ENCODE measurements at places on chromosomes 12 and 14. TPM values are rescaled to one million over a fixed set of nuclear protein-coding genes. Genes with fewer than 3 reads are reported as not detected.
A peak's percentile ranks its signal among the peaks of the same experiment; 100 is the strongest.

DNA sequence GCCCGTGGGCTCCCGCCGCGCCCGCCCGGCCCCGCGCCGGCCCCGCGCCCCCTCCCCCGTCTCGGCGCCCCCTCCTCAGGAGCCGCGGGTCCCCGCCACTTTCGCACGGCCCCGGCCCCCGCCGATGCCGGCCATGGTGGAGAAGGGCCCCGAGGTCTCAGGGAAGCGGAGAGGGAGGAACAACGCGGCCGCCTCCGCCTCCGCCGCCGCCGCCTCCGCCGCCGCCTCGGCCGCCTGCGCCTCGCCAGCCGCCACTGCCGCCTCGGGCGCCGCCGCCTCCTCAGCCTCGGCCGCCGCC lies 263 bp downstream of the RCOR1 start:
- no peak for DNase-seq

The KLRK1 gene
- total RNA-seq = 0.96 TPM

DNA sequence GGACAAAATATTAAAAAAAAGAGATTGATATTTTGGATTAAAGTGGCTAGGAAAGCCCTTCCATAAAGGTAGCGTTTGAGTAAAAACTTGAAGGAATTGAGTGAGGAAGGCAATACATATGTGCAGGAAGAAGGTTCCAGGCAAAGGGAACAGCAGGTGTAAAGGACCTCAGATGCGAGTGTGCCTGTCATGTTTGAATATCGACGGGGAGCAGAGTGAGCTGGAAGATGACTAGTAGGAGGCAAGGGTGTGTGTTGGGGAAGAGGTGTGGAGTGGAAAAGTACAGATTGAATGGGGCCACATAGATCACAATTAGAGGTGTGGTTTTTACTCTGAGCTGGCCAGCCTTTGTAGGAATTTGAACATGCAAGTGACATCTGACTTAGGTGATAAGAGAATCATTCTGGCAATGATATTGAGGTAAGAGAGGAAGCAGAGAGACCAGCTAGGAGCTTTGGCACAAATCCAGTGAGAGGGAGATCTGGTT lies 15.0 kb upstream of the FBXO33 start:
- DNase-seq = no peak

- no peak for DNase-seq
These were observed 10.1 kb downstream of the KRT80 start for GRCh38 chr12:52181746-52182145.

- no peak for DNase-seq
These were observed 7.0 kb downstream of the CORO1C start for GRCh38 chr12:108724054-108724889.

DNA sequence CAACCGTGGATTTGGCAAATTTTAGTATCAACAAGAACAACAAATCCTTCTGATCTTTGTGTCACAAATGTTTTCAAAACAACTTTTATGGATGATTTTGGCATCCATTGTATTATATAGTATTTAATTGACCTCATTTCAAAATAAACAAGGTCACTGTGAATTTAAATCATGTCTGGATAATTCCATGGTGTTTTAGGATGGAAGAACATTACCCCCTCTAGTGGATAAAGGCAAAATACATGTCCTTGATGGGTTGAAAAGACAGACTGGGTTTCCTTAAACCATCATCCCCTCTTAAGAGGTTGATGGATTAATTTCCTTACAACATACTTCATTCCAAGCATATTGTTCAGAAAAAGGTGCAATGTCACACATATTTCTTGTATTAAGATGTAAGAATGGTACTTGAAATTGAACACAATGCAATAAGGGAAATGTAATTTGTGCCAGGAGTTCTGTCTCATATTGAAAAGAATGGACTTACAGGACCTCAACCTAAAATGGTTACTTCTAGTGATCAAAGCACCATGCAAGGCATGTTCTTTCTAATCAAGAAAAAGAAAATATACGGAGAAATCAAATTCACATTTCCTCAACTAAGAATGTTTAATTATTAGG lies 352.0 kb downstream of the BCAT1 start:
- DNase-seq = no peak

The LRFN5 gene
- not detected for total RNA-seq

The KRT82 gene
- total RNA-seq = not detected

DNA sequence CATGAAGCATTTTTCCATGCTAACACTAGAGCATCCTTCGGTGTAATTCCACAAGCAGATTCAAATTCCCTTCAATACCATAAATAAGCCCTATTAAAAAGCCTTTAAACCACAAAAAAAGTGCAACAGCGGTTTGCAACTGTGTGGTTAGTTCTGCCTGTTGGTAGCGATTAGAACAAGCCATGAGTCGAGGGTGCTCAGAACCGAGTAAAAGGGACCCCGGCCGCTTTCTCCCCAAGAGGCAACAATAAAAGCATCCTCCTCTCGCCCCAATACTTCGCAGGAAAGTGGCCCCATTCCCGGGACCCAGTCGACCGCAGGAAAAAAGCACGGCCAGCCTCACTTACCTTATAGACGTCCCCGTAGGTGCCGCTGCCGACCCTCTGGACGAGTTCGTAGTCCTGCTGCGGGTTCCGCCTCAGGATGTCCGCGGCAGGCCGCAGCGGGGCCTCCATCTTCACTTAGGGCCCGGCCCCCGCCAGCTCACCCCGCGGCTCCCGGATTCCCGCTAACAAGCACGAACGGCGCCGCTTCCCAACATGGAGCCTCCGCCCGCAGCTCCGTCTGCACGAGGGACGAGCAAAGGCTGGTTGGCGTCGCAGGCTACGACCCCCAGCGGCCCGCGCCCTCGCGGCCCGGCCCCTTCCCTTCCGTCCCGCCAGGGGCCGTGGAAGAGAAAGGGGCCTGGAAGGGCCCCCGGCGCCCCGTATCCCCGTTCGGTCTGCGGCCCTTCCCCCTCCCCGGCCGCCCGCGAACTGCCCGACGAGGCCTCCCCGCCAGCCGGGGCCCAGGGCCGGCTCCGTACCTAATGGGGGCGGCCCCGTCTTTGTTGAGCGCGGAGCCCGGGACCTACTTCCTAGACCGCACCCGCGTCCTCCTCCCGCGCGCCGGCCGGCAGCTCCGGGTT lies 521 bp downstream of the MAP4K5 start:
- DNase-seq = peak; percentile 54

The RAP1B gene
- 39.5 TPM for total RNA-seq

GRCh38 chr12:118023301-118023860 lies 6.9 kb downstream of the RFC5 start:
- no peak for DNase-seq

The TMEM179 gene
- not detected for total RNA-seq

- no peak for DNase-seq
These were observed 2.6 kb downstream of the ARF6 start for GRCh38 chr14:49895480-49895879.

DNA sequence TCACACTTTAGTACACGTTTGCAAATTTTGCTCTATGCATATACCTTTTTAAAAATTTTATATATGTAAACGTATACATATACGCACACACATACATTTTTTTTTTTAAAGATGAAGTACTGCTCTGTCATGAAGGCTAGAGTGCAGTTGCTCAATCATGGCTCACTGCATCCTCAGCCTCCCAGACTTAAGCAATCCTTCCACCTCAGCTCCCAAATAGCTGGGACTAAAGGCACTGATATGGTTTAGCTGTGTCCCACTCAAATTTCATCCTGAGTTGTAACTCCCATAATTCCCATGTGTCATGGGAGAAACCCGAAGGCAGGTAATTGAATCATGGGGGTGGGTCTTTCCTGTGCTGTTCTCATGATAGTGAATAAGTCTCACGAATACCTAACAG lies 220.8 kb upstream of the CAND1 start:
- no peak for DNase-seq

DNA sequence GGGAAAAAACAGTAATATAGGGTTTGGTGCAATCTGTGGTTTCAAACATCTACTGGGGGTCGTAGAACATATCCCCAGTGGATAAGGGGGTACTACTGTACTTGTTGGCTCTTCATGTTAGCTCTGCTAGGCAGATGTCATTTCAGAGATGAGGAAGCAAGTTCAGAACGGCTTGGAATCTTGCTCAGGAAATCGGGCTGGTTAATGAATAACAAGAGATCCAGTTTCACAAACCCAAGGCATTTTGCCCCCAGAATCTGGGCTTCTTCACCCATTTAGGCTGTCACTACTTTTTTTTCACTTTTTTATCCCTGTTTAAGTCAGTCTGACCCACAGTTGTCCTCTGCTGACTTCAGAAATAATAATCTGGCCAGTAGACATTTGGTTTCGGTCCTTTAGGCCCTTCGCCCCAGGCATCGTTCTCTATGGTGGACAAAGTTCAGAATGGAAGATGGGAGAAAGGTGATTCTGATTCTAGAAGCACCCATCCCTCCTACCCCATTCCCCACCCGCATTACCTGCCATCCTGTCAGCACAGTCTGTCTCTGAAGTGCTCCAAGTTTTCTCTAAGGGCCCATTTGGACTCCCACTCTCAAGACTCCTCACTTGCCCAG lies 4.5 kb downstream of the SUOX start:
- DNase-seq = no peak

DNA sequence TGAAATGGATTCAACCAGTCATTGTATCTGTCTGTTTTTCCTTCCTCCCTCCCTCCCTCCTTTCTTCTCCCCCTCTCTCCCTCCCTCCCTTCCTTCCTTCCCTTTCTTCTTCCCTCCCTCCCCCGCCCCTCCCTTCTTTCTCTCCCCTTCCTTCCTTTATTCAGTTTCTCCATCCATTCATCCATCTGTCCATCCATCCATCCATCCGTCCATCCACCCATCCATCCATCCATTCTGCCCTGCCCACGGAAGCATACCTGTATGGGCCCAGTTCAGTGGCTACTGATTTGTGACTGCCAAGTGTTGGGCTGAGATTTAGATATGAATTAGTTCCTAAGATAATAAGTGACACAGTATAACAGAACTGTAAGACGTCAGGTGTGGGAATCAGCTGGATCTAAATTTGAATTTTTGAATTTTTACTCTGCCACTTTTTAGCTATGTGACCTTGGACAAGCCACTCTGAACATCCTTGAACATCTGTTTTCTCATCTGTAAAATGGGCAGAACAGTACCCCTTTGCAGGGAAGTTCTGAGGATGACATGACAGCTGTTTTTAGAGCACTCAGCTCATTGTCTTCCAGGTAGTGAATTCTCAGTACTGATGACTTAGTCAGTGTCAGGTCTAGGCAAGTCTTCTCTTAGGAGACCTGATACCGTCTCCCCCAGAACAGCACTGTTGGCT lies 42.9 kb downstream of the CFAP251 start:
- no peak for DNase-seq

The POTEM gene
- total RNA-seq = not detected

- DNase-seq = peak; percentile 82
These were observed 8.7 kb downstream of the LRP1-AS start for GRCh38 chr12:57138526-57139272.

DNA sequence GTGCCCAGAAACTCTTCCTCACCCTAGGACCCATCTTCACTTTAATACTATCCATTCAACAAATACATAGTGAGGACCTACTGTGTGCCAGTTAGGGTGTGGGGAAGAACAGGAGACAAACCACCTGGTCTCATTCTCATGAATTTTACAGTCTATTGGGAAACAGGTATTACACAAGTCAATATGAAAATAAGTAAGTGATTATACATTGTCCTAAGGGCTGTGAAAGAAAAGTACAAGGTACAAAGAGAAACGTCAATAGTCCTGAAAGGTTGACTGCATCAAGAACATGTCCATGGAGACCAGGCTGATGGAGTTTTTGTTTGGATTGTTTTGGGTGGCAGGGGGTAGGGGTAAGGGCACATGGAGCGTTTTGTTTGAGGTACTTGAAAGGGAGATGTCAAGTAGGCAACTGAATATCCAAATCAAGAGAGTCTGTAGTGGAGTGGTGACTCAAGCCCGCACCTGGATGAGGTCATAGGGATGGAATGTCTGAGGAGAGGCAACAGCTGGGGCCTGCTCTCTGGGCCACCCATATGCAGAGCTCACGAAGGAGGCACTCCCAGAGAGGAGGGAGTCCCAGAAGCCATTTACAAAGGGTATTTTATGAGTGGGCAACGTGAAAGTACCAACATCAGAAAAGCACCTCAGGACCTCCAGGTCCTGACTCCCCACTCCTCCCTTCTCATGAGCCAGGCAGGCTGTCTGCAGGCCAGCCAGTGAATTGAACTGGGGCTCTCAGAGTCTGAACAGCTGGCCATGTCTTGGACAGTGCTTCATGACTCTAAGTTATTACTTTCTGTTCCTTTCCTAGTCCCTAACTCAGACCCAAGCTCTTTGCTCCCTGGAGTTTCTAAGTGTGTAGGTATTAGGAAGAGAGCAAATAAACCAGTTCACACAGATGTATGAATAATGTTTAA lies 272.0 kb downstream of the ZFP36L1 start:
- no peak for DNase-seq

GRCh38 chr14:41378526-41378925 lies 228.2 kb upstream of the LRFN5 start:
- no peak for DNase-seq

GRCh38 chr14:94548999-94549985 lies 11.9 kb upstream of the SERPINA4 start:
- DNase-seq = peak; percentile 62

The CLEC4C gene
- not detected for total RNA-seq

DNA sequence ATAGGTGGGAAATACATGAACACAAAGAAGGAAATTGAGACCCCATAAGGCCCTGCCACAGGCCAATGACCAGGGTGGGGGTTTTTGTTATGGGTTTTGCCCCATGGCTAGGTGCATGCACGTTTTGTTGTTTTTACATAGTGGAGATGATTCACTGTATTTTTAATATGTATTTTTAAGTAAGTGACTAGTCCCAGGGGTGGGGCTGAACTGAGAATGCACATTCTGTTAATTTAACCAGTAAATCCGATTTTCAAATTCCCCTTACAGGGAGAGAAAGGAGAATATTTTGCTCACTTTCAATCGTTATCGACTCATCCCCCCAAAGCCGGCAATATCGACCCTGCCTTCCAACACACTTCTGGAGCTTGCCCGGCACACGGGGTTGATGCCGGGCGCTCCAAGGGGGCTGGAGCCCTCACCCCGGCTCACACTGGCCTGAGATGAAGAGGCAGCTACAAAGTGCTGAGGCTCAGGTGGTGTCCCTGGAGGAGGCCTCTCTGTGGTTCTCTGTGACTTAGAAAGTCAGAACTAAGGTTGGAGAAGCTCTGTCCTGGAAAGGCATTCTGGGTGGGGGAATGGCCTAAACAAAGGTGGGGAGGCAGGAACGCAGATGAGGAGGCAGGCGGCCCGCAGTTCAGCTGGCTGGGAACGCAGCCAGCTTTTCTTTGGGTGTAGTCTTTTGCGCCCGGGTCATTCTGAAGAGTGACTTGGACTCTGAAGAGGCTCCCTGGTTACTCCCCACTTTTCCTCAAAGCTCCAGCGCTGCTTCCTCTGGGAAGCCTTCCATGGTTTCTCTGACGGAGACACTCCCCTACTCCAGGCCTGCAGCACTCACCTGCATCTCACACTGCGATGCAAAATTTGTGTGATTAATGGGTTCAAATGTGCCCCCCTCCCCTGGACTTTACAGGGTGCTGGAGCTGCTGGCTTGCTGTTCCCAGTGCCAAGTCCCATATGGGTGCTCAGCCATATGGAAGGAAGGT lies 50.7 kb upstream of the DLK1 start:
- no peak for DNase-seq

- DNase-seq = no peak
These were observed 7.2 kb downstream of the SETD3 start for GRCh38 chr14:99473458-99473857.

- DNase-seq = no peak
These were observed 730.0 kb upstream of the TMEM132C start for GRCh38 chr12:127536833-127537428.

GRCh38 chr12:65533177-65533883 lies 254.8 kb downstream of the MSRB3 start:
- no peak for DNase-seq

GRCh38 chr14:50230401-50230700 lies 1.0 kb downstream of the SOS2 start:
- no peak for DNase-seq

The A2ML1 gene
- not detected for total RNA-seq

The MFAP5 gene
- 43.1 TPM for total RNA-seq

- DNase-seq = no peak
These were observed 1.6 kb downstream of the CEP170B start for GRCh38 chr14:104866451-104867370.

All from heart right ventricle (tissue), 16 donors.